Lower lobe of right lung (tissue), 2 donors: ENCODE measurements at places on chromosomes 4 and X. TPM values are rescaled to one million over a fixed set of nuclear protein-coding genes. Genes with fewer than 3 reads are reported as not detected.
A peak's percentile ranks its signal among the peaks of the same experiment; 100 is the strongest.

GRCh38 chrX:8971116-8971515 is 62.8 kb downstream of the FAM9B start:
- no peaks in the 10 kb centered on the region for H3K36me3 ChIP-seq
- H3K27me3 ChIP-seq = no peaks in the 10 kb centered on the region
- no peak overlapping the region for H3K4me3 ChIP-seq

- H3K4me3 ChIP-seq = no peak overlapping the region
- no peaks in the 10 kb centered on the region for H3K27me3 ChIP-seq
- no peaks in the 10 kb centered on the region for H3K4me1 ChIP-seq
- no peaks in the 10 kb centered on the region for H3K36me3 ChIP-seq
Observed at GRCh38 chrX:37075892-37076595, 67.9 kb downstream of the FAM47C start.

- H3K36me3 ChIP-seq = no peaks in the 10 kb centered on the region
- no peak overlapping the region for H3K27ac ChIP-seq
- no peaks in the 10 kb centered on the region for H3K27me3 ChIP-seq
Observed at GRCh38 chr4:33930497-33930896, 2313.8 kb downstream of the ARAP2 start.

DNA sequence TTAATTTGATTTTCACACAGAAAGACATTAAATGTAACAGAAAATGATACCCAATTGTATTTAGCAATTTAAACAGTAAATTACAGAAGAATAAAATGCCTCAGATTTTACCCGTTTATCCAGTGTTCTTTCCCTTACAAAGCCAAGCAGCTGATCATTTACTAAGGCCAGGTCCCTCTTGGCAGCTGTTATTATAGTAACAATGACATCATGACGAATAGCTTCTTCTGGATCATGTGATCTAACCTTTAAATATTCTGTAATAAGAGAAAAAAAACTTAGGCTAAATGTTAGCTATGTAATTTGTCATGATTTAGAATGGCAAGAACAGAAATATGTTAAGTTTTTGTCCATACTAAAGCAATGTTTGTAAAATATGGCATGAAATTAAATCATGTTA is 69.4 kb downstream of the PDS5A start:
- no peak overlapping the region for H3K4me3 ChIP-seq
- no peak overlapping the region for H3K27ac ChIP-seq
- H3K36me3 ChIP-seq = peaks cover 86% of the 10 kb centered on the region
- no peaks in the 10 kb centered on the region for H3K4me1 ChIP-seq

GRCh38 chr4:121697564-121697963 is 784 bp upstream of the ANXA5 start:
- no peak for DNase-seq
- peaks cover 38% of the 10 kb centered on the region for H3K4me1 ChIP-seq
- H3K4me3 ChIP-seq = peak overlapping the region; percentile 98
- peaks cover 5% of the 10 kb centered on the region for H3K36me3 ChIP-seq

DNA sequence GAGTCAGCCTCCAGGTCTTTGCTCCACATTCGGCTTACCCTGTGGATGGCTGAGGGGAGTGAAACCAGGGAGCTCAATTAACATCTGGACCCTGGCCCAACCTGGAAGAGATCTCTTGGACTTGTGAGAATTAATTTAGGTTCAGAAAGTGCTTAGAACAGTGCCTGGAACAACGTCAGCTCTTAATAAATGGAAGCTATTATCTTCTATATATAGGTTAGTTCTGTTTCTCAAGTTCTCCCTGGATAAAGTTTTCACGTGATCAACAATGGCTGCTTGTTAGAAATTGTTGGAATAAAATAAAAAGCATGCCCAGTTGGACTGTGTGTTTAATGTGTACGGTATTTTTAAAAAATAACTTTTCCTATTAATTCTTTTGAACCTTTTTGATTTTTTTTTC is 80.8 kb downstream of the TRIML1 start:
- no peaks in the 10 kb centered on the region for H3K27me3 ChIP-seq
- no peak overlapping the region for H3K27ac ChIP-seq
- no peaks in the 10 kb centered on the region for H3K4me1 ChIP-seq
- no peaks in the 10 kb centered on the region for H3K36me3 ChIP-seq
- DNase-seq = no peak
- no peak overlapping the region for H3K4me3 ChIP-seq

GRCh38 chrX:1725472-1725871 is 110.6 kb downstream of the ASMT start:
- no peaks in the 10 kb centered on the region for H3K27me3 ChIP-seq
- H3K36me3 ChIP-seq = no peaks in the 10 kb centered on the region
- H3K4me3 ChIP-seq = no peak overlapping the region
- no peak overlapping the region for H3K27ac ChIP-seq
- DNase-seq = no peak

DNA sequence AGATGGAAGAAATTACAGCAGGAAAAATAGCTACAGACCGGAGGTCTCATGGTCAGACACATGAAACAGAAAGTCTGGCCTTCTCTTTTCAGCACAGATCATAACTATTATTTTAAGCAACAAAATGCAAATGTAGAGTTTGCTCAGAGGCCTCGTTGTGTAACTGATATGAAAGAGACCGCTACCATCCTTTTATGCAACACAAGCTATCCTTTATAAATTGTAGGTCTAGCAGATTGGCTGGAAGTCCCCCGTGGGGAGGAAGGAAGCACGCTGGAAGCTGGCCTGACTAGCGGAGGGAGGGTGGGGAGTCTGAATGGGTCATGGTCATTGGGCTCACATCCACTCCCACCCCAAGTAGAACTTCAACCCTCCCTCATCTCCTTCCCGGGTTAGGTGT is 27.7 kb downstream of the DMP1 start:
- H3K27ac ChIP-seq = no peak overlapping the region
- H3K36me3 ChIP-seq = no peaks in the 10 kb centered on the region
- DNase-seq = no peak
- no peaks in the 10 kb centered on the region for H3K27me3 ChIP-seq

GRCh38 chr4:125832161-125832560 is 517.4 kb downstream of the FAT4 start:
- no peaks in the 10 kb centered on the region for H3K4me1 ChIP-seq
- no peaks in the 10 kb centered on the region for H3K36me3 ChIP-seq
- H3K27me3 ChIP-seq = no peaks in the 10 kb centered on the region
- DNase-seq = no peak
- no peak overlapping the region for H3K27ac ChIP-seq

- no peaks in the 10 kb centered on the region for H3K36me3 ChIP-seq
- no peak for DNase-seq
- H3K4me1 ChIP-seq = no peaks in the 10 kb centered on the region
- no peak overlapping the region for H3K27ac ChIP-seq
Observed at GRCh38 chr4:74328501-74328900, 20.2 kb downstream of the EPGN start.

GRCh38 chr4:163871078-163871477 is 376.6 kb downstream of the TMA16 start:
- H3K27me3 ChIP-seq = no peaks in the 10 kb centered on the region
- H3K4me1 ChIP-seq = no peaks in the 10 kb centered on the region
- DNase-seq = no peak
- H3K4me3 ChIP-seq = no peak overlapping the region
- no peak overlapping the region for H3K27ac ChIP-seq

DNA sequence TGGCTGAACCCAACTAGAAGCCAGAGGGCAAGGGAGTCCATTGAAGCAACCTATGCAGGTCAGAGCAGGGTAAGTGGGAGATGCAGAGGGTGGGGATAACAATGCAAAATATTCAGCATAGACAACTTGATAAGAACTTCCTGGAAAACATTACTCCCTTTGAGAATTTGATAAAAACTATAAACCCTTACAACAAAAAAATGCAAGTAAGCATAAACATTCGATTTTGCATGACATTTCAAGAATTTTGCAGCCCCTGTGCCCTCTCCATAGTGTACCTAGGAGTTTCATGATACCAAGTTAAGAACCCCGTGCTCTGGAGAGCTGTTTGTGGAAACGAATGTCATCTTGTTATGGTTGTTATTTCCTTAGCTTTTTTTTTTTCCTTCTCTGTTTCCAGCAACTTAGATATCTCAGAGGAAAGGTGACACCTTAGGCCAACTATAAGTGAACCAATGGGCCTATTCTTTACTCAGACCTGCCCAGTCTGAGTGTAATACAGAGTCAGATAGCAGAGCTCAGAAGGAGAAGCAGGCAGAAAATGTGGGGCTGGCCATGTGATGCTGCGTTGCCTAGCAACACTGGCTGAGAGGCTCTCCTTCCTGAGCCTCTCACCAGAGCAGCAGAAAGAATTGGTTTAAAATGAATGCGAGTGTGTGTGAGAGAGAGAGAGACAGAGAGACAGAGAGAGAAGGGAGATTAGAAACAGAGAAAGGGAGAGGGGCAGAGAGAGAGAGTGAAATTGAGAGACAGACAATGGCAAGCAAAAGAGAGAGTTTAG is 36.7 kb upstream of the GABRQ start:
- DNase-seq = no peak
- no peaks in the 10 kb centered on the region for H3K27me3 ChIP-seq
- no peaks in the 10 kb centered on the region for H3K36me3 ChIP-seq

- H3K4me3 ChIP-seq = no peak overlapping the region
- no peak overlapping the region for H3K27ac ChIP-seq
- H3K27me3 ChIP-seq = no peaks in the 10 kb centered on the region
- H3K4me1 ChIP-seq = no peaks in the 10 kb centered on the region
Observed at GRCh38 chrX:96224279-96224678, 460.4 kb upstream of the DIAPH2 start.

- no peaks in the 10 kb centered on the region for H3K36me3 ChIP-seq
- H3K27me3 ChIP-seq = no peaks in the 10 kb centered on the region
- H3K4me3 ChIP-seq = no peak overlapping the region
- DNase-seq = no peak
- H3K27ac ChIP-seq = no peak overlapping the region
Observed at GRCh38 chr4:25978327-25978726, 64.3 kb downstream of the SMIM20 start.

DNA sequence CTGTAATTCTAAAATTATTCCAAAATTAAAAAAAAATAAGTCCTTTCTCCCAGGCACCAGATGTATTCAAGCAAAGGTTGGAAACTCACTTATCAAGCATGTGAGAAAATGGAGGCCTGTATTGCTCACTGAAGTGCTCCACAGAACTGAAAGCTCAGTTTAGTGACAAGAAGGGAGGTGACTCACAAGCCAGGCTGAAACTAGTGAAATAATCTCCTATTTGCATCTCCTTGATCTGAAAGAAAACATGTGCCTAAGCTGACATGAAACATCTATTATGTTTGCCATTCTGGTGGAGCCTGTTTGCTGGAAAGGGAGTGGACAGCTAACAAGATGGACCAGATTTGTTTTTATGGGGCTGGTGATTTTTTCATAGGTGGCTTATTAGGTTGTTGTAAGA is 54.0 kb upstream of the AMELX start:
- no peaks in the 10 kb centered on the region for H3K36me3 ChIP-seq
- no peaks in the 10 kb centered on the region for H3K27me3 ChIP-seq
- H3K4me3 ChIP-seq = no peak overlapping the region

GRCh38 chrX:42948723-42949657 is 171.0 kb upstream of the PPP1R2C start:
- H3K36me3 ChIP-seq = no peaks in the 10 kb centered on the region
- H3K27me3 ChIP-seq = no peaks in the 10 kb centered on the region
- H3K27ac ChIP-seq = no peak overlapping the region
- H3K4me3 ChIP-seq = no peak overlapping the region
- H3K4me1 ChIP-seq = no peaks in the 10 kb centered on the region

DNA sequence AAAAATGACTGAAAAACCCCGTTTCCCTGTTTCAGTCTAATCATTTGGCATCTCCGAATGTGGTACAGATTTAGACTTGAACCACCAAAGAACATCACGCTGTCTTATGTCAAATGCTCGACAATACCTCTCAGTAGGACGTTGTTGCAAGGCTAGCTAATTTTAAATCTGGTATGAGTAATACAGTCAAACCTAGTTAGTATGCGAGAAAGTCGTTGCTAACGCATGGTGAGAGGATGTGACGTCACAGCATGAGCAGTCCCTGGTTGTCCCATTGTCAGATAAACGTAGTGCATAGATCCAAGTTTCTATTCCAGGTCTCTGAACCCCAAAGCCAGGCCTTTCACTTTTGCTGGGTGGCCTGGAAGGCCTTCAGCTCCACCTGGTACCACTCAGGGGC is 44.7 kb downstream of the SETD7 start:
- H3K4me3 ChIP-seq = no peak overlapping the region
- no peak for DNase-seq
- H3K4me1 ChIP-seq = no peaks in the 10 kb centered on the region
- H3K27ac ChIP-seq = no peak overlapping the region
- no peaks in the 10 kb centered on the region for H3K27me3 ChIP-seq
- H3K36me3 ChIP-seq = peaks cover 98% of the 10 kb centered on the region

- no peak overlapping the region for H3K4me3 ChIP-seq
- no peaks in the 10 kb centered on the region for H3K36me3 ChIP-seq
- H3K27ac ChIP-seq = no peak overlapping the region
- no peaks in the 10 kb centered on the region for H3K4me1 ChIP-seq
- DNase-seq = no peak
Observed at GRCh38 chr4:134762053-134762452, 560.5 kb upstream of the PABPC4L start.

DNA sequence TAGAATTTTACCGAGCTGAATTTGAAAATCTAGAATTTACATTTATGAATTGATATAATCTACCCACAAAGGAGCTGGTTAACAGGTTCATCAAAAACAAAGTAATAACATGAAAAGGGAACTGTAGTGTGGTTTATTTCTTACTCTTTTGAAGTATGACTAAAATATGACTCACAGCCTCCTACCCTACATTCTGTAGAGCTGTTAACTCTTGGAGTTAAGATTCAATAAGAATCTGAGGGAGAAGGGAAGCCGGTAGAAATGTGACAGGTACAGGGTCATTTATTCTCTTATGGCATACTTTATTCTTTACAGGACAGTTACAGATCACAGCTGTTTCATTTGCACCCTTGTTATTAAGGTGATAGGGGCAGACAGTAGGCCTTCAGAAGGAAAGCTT is 132.2 kb upstream of the FAM47B start:
- no peaks in the 10 kb centered on the region for H3K36me3 ChIP-seq
- no peak overlapping the region for H3K4me3 ChIP-seq
- H3K27me3 ChIP-seq = no peaks in the 10 kb centered on the region

DNA sequence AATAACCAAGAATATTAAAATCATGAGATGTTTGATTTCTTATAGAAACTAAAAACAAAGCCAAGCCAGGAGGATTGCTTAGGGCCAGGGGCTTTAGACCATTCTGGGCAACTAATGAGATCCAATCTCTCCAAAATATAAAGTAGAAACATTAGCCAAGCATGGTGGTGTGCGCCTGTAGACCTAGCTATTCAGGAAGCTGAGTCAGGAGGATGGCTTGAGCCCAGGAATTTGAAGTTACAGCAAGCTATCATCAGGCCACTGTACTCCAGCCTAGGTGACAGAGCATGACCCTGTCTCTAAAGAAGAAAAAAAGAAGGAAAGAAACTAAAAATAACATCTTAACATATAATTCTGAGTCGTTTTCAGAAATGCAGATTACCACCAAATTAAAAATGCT is 96.7 kb downstream of the NAF1 start:
- H3K27ac ChIP-seq = no peak overlapping the region
- no peaks in the 10 kb centered on the region for H3K36me3 ChIP-seq
- no peaks in the 10 kb centered on the region for H3K27me3 ChIP-seq

- H3K27ac ChIP-seq = peak within 1 kb of the TSS; percentile 90
- peak; percentile 94 for DNase-seq
- H3K4me3 ChIP-seq = peak within 1 kb of the TSS; percentile 96
- peaks cover 37% of the 10 kb centered on the region for H3K4me1 ChIP-seq
- H3K27me3 ChIP-seq = no peaks in the 10 kb centered on the region
Observed at GRCh38 chrX:2690856-2691542, at the start of gene CD99. TSS of gene CD99 (plus strand) at chrX:2691295. CDS start at chrX:2691361, 66 bp downstream.

Gene SPCS3
- total RNA-seq = 129 TPM

Gene ZFP92
- 4.5 TPM for total RNA-seq

Gene SH3BP2
- 102 TPM for total RNA-seq

Gene INPP4B
- 12.1 TPM for total RNA-seq

Gene SETD7
- 39.4 TPM for total RNA-seq

Gene SYTL5
- 1.6 TPM for total RNA-seq

Gene ATP1B4
- total RNA-seq = not detected

Gene RAI2
- 26.5 TPM for total RNA-seq

Gene USP17L5
- not detected for total RNA-seq

Gene BBS7
- total RNA-seq = 15.1 TPM

Gene PYURF
- total RNA-seq = 57.6 TPM

Gene USP27X
- total RNA-seq = 3.1 TPM

Gene RTL5
- total RNA-seq = 9.9 TPM

Gene FAM133A
- total RNA-seq = not detected
